ENCODE measurements at places on chromosomes 5 and 9.

GRCh38 chr5:63613442-63613841 is 348.8 kb downstream of the HTR1A start:
- no peak for DNase-seq

GRCh38 chr5:91095786-91096385 is 287.2 kb downstream of the ARRDC3 start:
- no peak for DNase-seq

- no peak for DNase-seq
These were observed 74.0 kb upstream of the SLC30A5 start for GRCh38 chr5:69019668-69020375.

DNA sequence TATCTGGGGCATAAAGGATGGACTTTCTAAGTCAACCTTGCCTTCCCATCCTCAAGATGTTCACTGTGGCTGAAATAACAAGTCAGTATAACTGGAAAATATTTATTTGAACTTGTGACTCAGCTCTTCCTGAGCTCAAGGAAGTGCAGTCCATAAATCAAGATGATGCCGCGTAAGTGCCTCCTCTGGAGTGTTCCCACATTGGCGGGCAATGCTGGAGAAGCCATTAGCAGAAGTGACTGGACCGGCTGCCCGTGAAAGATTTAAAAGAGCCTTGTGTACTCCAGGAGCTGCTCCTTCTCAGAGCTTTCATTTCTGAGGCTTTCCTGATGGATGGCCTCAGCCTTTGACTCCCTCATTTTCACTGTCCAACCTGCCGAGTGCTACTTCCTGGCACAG is 17.4 kb downstream of the TMOD1 start:
- peak; percentile 73 for DNase-seq

DNA sequence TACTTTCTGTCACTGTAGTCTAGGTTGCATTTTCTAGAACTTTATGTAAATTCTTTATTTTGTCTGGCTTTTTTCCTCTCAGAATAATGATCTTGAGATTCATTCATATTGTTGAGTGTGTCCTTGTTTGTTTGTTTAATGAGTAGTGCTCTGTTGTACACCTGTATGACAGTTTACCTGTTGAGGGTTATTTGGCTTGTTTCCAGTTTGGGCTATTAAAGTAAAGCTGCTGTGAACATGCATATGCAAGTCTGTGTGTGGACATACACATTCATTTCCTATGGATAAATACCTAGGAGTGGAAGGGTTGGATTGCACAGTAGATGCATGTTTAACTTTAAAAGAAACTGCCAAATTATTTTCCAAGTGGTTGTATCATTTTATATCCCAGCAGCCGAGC is 30.4 kb downstream of the MVB12B start:
- DNase-seq = no peak

DNA sequence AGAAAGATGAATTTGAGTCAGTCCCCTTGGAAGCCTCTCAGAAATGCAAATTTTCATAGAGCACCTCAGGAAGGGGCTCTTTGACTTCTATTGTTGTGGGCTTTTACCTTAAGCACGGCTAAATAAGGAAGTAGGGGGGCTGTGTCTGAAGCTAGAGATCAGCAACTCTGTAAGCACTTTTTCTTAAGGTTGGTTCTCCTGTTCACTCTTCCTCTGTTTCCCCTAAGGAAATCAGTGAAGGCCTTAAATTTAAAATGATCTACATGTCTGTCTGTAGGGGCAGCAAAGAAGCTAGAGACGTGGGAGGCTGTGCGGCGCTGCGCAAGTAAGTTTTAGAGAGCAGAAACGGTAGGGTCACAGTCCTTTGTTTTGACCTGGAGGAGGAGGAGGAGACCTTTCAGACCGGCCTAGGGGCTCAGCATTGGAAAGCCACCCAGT is 1.2 kb upstream of the CDC14B start:
- DNase-seq = no peak

DNA sequence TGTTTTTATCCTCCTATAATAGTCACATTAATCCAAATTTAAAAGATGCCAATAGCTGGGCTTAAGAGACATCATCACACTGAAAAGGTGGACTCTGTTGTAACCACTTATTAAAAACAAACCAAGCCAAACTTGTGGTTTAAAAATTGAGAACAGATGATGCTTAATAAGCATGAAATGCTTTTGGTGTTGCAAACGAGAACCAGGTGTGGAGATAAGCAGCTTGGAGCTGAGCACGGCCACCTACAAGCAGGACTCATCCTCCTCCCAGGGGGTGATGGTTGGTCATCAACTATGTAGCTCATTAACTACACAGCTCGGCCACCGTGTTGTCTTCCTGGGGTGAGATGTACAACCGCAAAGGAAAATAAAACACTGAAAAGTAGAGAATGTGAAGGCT is 154.4 kb downstream of the NPR3 start:
- peak; percentile 49 for DNase-seq

DNA sequence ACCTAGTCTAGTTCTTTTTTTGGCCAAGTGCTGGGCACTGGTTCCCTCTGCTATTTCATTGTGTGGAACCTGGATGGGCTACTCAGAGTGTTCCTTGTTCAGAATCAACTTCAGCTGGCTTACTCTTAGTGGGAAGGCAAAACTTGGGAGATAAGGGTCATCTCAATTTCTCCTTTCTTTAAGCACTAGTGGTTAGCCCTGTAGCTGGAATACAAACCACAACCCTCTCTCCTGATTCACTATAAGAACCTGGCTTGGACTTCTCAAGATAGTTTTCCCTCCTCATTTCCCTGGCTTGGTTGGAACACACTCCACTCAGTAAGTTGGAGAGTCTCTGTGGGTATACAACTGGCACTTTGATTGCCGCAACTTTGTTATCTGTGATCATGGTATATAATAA is 35.1 kb downstream of the GRIA1 start:
- DNase-seq = no peak

DNA sequence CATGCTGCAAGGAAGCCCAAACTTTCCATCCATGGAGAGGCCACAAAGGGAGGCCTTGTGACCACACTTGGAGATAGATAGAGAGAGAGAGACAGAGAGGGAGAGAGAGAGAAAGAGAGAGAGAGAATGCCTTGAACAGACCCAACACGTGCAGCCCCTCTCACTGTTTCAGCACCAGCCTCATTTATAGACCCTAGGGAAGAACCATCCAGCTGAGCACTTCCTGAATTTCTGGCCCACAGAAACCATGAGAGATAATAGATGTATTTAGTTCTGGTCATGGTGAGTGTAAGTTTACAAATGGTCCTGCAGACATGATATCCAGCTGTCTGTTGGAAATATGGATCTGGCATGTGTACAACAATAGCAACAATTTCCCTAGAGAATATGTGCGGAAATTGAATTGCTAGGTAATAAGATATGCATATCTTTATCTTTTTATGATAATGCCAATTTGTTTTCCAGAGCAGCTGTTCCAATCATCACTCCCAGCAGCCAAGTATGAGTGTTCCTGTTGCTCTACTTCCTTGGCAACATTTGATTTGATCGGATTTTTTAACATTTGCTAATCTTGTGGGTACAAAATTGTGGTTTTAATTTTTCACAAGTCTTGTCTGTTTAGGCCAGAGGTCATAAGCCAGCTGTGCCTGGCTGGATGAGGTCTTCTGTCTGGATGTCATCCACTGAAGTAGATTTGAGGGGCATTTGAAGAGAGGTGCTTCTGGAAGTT is 217.3 kb upstream of the IL12B start:
- no peak for DNase-seq

Measured in AG09309 (cell line).